ENCODE measurements at places on chromosomes 5 and 9.

- DNase-seq: no peak
These were observed 61.4 kb downstream of the SNX24 start for GRCh38 chr5:122906768-122907167.

DNA sequence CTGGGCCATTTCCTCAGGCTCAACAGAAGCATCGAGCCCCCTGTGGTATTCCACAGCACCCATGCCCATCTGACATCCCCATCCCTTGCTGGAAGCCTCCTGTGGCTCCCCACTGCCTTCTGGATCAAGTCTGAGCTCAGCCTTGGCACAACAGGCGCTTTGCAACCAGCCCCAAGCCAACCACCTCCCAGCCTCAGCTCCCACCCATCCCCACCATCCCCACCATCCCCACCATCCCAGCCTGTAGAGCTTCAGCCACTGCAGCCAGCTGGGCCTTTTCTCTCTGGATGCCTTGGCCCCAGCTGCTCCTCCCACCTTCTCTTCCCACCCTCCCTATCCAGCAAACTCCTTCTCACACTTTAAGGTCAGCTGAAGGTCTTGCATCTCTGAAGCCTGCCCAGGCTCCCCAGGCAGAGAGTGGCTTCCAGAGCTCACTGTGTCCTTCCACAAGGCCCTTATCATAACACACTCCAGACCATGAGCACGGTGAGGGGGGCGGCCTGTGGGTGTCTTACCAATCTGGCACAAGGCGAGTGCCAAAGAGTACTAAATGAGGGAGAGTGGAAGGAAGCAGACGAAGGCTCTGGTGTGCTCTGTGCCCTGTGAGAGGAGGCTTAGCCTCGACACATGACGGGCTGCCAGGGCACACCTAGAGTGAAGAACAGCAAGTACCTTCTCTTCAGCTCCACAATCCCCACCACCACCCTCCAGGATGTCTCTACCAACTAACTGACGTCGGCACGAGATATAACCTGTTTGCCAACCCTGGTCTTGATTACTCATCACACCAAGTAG is 6.5 kb downstream of the HIGD2A start:
- no peak for DNase-seq

- DNase-seq: no peak
These were observed 71.9 kb upstream of the TAF1L start for GRCh38 chr9:32707326-32707725.

- no peak for DNase-seq
These were observed 188.6 kb downstream of the PARP8 start for GRCh38 chr5:50855001-50855400.

DNA sequence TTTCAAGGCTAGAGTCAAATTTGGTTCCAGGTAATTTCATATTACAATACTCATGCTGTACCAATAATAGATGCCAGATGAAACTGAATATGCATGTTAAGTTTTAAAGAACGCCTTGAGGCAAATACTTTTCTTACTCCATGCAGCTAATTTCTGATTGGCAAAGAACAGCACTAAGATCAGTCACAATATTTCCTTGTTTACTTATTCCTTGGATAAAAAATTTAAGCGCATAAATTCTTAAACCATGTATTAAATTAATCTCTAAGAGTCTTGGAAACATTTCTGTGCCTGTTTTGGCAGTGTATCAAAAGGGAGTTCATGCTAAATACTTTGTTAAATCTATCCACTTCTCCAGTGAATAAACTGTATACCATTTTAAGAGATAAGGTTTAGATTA is 173.5 kb downstream of the SLC12A2 start:
- no peak for DNase-seq

- no peak for DNase-seq
These were observed 127.6 kb downstream of the RPS23 start for GRCh38 chr5:82150559-82150958.

GRCh38 chr5:138649775-138650174 is 74.6 kb upstream of the HSPA9 start:
- DNase-seq: no peak

DNA sequence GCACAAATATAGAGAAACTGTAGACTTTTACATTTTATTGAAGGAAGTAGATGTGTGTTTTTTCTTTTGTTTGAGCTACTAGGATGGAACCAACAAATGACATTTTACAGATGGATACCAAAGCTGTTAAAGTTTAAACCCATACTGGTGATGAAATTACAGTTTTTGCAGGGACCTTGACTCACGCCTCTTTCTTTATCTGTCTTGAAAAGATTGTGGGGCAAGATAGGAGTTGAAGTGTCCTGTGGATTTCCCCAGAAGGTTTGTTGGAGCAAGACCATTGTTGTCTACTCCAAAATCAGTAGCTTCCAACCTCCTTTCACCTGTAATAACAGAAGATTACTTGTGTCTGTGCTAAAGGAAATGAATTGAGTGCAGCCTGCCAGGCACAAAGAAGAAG is 4.1 kb upstream of the C5orf63 start:
- no peak for DNase-seq

GRCh38 chr5:12865529-12865928 is 961.3 kb upstream of the CTNND2 start:
- no peak for DNase-seq

DNA sequence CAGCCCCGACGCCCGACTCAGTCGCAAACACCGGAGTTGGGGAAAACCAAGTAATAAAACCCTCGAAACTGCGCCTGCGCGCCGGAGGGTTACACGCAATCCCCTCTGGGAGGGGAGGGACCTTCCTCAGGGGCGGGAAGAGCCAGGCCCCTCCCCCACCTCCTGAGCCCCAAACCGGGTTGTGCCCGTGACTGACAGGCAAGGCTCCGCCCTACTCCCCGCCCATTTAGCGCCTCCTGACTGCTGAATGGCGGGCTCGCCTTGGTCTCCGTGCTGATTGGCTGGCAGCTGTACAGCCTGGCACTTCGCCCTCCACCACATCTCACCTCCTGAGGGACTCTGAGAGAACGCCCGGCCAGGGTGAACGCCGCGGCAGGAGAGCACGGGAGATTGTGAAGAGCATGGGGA is at the start of gene PRDM9:
Gene PRDM9, plus strand, starts transcription at position 332 of the 408 bp plus-strand sequence. CDS start 1,425 bp downstream, outside the sequence.
- no peak for DNase-seq

DNA sequence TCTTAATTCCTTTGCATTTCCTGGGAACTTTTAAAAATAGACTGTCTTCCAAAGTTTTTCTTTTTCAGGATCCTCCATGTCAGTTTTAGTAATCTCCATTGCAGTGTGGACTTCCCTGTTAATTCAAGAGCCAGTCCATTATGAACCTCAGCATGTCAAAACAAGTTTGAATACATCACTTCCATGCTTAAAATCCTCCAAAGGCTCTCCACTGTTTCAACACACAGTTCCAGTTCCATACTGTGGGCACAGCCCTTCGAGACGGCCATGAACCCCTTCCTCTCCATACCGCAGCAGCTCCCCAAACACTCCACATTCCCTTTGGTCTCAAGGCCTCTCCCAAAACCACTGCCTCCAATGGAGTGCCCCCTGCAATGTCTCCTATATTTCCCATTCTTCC is 19.5 kb downstream of the LIFR start:
- DNase-seq: no peak

- DNase-seq: no peak
These were observed 88.9 kb downstream of the PCSK5 start for GRCh38 chr9:75979362-75979761.

DNA sequence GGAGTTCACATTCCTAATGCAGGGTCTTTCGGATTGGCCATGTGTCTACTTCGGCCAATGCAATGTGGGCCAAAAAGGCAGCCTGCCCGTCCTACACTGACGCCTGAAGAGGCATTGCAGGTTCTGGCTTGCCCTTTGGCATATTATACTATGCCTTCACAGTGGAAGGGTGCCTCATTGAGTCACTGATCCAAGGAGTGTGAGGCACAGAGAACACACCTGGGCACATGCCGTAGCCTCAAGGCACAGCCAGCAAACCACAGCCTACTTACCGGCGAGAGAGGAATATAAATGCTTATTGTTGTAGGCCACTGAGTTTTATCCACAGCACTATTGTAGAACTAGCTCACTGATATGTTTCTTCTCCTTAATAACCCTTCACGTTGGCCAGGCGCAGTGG is 409.6 kb downstream of the GADD45G start:
- no peak for DNase-seq

GRCh38 chr5:107805824-107806223 is 135.1 kb upstream of the EFNA5 start:
- DNase-seq: no peak

DNA sequence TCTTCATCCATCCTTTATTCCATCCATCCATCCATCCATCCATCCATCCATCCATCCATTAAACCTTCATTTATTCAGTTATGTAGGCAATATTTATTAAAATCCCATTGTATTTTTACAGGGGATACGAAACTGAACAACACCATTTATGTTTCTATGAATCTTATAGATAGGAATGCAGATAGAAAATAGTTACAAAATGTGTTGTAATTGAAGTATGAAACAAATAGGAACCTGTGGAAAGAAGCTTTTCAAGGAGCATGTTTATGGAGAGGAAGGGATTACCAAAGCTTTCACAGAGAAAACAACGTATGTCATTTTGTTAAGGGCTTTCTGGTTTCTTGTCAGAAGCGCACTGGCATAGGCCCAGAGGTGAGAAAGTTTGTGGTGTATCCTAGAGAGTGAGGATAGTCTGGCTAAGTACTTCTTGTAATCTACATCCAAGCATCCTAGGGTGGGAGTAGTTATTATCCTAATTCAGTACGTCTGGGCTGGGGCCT is 184.0 kb downstream of the CNTLN start:
- DNase-seq: no peak

DNA sequence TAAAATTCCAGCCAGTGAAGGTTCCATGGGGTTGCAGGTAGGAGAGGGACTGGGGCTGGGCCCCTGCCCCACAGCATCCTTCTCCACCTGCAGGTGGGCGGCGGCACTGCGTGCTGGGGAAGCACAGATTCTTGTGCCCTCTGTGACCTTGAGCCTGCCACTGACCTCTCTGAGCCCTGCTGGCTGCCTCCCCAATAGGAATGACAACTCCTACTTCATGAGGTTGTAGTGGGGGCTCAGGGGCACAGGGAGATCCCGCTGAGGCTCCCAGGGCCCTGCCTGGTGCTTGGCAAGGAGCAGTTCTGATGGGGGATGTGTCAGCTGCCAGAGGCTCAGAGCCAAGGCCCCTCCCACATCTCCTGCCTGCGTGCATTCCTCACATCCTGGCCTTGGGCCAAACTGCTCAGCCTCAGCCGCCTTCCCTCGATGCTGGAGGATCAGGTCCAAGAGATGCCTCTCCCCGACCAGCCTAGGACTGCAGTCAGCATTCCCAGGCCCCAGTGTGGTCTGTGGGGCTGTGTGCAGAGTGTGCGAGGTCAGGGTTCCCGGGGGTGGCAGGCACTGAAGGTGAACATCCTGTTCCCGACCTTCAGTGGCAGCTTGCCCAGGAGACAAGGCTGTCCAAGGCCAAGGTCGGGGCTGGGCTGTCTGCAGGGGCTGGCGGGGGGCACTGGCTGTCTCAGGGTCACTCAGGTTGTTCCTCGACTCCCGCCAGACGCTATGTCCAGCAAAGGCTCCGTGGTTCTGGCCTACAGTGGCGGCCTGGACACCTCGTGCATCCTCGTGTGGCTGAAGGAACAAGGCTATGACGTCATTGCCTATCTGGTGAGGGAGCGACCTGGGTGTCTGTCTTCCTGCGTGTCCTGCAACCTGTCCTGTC is 7.0 kb downstream of the ASS1 start:
- no peak for DNase-seq

GRCh38 chr5:2894736-2895135 is 143.3 kb upstream of the IRX2 start:
- no peak for DNase-seq

GRCh38 chr5:92775711-92776615 is 805.1 kb downstream of the NR2F1-AS1 start:
- no peak for DNase-seq

DNA sequence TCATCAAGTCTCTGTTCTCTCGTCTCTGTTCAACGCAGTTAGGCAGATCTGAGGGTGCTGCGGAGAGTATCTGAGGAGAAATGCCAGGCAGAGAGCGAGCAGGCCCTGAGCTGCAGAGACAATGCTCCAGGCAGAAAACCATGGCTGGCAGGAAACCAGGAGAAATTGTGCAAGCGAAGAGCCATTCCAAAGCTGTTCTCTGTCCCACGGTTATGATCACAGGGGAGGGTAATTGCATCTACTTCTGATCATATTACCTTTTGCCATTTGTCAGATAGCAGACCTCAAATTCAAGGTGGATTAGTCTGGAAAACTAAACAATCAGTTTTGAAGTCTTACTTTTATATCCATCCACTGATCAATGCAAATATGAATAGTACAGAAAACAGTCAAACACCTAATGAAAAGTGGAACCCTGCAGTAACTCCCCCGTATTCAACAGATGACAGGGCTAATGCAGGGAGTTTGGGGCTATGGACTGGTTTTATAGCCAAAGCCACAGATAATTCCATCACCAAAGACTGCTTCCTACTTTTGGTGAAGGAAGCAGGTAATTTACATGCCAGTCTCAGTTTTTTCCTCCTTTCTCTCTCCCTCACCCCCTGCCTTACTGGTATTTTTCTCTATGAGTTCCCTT is 228.0 kb downstream of the DCP2 start:
- DNase-seq: no peak

- peak; percentile 47 for DNase-seq
These were observed 96.8 kb downstream of the ZNF608 start for GRCh38 chr5:124649491-124650146.

DNA sequence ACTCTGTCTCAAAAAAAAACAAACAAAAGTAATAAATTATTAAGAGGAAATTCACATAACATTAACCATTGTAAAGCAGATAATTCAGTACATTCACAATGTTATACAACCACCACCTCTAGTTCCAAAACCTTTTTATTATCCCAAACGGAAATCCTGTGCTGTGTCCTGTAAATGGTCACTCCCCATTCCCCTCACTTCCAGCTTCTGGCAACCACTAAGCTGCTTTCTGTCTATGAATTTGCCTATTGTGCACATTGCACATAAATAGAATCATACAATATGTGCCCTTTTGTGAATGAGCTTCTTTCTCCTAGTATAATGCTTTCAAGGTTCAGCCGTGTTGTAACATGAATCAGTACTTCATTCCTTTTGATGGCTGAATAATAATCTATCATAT is 20.8 kb downstream of the C9orf152 start:
- no peak for DNase-seq

- DNase-seq: no peak
These were observed 3.2 kb upstream of the NUP214 start for GRCh38 chr9:131122158-131122557.

DNA sequence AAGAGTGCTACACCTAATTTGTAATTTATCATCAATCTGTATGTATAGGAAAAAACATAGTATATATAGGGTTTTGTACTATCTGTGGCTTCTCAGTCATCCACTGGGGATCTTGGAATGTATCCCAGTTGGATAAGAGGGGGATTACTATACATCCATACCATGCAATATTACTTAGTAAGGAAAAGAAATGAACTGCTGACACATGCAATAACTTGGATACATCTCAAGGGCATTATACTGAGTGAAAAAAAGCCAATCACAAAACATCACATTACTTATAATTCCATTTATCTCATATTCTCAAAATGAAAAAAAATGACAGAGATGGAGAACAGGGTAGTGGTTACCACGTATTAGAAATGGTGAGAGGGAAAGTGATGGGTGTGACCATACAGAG is 108.3 kb upstream of the RGS7BP start:
- no peak for DNase-seq

GRCh38 chr5:112002376-112002775 is 245.4 kb upstream of the NREP start:
- no peak for DNase-seq

- DNase-seq: no peak
These were observed 102.3 kb downstream of the ENC1 start for GRCh38 chr5:74538206-74538661.

- no peak for DNase-seq
These were observed 106.3 kb upstream of the MAMDC2 start for GRCh38 chr9:69937360-69937759.

GRCh38 chr5:4627131-4627530 is 513.0 kb upstream of the ADAMTS16 start:
- no peak for DNase-seq

GRCh38 chr9:134551644-134552348 is 89.8 kb upstream of the COL5A1 start:
- DNase-seq: no peak
